Mucosa of gallbladder (tissue), 1 donor: ENCODE measurements at places on chromosomes 5 and 9.

- DNase-seq: no peak
Measured at GRCh38 chr9:121292051-121292450, 24.1 kb downstream of the GSN start.

DNA sequence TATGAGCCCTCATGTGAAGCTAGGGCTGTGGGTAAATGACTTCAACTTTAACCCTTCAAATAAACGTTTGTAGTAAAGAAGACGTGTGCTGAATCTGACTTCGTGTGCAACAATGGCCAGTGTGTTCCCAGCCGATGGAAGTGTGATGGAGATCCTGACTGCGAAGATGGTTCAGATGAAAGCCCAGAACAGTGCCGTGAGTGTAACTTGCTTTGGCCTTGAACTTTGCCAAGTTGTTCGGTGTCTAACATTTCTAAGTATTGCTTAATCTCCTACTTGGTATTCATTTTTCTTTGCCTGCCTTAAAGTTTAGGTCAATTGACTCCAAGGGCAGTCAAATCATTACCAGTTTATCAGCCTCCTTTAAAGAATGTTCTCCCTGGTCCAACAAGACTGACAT lies 18.2 kb downstream of the VLDLR start:
- DNase-seq: no peak

DNA sequence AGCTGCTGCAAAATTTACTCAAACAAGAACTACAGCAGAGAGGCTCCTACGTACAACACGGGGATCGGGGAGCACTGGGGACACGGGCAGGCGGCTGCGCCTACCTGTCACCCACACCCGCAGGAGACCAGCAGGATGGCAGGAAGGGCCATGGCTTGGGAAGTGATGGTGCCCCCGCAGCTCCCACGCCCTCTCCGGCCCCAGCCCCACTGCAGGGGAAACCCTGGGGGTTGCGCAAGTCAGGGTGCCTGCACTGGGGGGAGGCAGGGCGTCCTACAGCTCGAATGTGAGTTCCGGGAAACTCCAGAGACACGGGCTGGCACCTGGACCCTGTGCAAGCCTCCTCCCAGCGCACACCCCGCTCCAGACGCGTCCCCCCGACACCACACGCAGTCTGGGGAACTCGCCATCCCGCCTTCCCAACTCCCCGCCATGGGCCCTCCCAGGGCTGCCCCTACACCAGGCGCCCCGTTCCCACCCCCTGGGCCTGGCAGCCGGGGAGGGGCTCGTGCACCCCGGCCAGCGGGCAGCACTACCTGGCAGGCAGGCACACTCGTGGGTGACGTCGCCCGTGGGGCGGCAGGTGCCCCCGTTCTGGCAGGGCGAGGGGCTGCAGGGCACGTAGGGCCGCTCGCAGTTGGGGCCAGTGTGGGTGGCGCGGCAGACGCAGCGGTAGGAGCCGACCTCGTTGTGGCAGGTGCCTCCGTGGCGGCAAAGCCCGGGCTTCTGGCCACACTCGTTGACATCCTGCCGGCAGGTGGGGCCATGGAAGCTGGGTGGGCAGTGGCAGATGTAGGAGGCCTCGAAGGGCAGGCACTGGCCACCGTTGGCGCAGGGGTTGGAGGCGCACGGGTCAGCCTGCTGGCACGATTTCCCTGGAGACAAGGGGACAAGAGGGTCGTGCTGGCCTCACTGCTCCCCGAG lies 23.3 kb downstream of the NOTCH1 start:
- no peak for DNase-seq

- no peak for DNase-seq
Measured at GRCh38 chr5:9302218-9302617, 243.7 kb downstream of the SEMA5A start.

DNA sequence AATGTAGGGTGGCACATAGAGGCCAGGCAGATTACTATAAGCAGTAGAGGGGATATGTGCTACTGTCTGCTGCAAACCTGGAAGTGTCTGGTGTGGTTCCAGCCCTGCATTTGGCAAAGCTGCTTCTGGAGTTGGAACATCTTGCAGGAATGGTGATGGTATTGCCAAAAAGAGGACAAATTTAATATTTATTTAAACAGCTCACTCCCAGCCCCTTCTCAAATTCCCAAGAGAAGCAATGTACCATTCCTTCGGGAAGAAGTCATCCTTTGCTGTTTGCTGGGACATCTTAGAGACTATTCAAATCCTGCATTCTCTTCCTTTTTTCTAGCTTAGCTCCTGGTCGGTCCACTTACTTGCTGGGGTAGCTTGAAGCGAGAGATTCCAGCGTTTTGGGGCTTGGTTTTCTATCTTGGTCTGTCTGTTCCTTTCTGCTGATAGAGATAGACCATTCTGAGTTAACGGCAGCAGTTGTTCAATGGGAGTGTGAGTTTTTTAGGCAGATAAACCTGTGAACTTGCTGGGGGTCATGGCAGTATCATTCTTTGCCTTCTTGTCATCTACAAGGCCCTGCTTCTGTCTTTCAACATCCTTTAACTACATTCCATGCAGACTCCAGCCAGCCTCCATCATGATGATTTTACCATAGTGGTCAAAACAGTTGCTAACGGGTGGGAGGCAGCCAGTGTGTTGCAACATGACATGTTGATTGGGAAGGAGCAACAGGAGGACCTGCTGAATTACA lies 69.9 kb downstream of the RCL1 start:
- DNase-seq: no peak

DNA sequence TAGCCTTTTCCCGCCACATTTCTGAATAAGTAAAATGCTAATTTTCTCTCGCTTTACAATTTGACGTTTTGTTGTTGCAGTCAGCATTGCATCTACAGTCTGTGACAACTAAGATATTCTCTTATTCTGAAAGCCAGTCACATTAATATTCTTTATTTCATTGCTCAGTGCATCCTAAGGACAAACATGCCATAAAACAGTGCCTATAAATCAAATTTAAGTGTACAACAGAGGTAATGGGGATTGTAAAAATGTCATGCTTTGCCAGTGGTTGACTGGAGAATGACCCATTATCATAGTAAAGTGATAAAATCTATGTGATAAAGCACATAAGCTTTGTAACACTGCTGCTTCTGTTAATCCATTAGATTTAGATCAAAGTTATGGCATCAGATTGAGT lies 1850.0 kb upstream of the ACO1 start:
- DNase-seq: no peak

- no peak for DNase-seq
Measured at GRCh38 chr9:20788526-20789451, 104.7 kb downstream of the FOCAD start.

DNA sequence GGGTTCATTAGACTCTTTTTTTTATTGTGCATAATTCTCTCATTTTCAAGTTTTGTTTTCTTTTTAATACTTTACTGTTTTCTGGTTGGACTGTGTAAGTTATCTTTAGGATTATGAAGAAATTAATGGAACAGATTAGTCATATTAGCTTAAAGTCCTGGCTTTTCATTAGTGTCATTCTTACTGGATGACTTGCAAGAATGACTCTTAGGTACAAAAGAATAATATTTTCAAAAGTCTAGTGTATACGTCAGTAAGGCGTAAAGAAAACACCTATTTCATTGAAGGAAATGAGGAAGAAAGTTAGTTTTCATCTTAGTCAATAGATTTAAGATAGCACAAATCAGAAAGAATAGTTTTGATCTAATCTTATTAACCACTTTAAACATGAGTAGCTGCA lies 20.4 kb downstream of the UHRF2 start:
- DNase-seq: no peak

GRCh38 chr5:27472000-27472763 lies 433.8 kb upstream of the CDH9 start:
- DNase-seq: no peak

- no peak for DNase-seq
Measured at GRCh38 chr5:95262933-95263660, 21.8 kb downstream of the MCTP1 start.

DNA sequence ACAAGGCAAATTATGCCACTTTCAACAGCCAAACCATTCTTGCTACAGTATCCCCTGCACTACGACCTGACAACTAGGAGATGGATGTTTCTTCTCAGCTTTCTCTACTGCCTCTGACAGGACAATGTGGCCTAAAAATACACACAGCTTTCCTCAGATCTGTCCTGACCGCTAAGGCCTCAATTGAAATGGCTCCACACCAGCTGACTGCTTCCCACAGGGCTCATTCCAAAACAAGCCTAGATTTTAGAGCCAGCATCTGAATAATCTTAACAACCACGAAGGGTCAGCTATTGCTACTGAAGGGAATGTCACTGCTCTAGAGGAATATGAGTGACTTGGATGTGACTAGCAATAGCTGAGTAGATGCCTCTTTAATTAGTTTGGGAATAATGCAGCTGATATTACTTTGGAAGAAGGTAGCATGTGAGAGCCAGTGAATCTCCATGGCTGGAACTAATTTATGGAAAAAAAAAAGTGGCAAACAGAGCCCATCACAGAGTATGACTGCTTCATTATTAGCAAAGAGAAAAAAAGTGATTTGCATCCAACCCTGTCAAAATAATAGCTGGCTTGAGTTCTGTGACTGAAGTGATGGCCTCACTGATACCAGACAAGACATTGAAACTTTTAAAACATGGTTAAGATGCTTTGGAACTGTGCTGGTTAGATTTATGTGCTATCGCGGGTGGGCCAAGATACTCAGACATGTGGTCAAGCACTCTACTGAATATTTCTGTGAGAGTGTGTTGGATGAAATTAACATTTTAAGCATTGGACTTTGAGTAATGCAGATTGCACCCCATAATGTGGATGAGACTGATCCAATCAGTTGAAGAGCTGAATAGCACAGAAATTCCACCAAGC lies 450.2 kb downstream of the NR2F1-AS1 start:
- no peak for DNase-seq

DNA sequence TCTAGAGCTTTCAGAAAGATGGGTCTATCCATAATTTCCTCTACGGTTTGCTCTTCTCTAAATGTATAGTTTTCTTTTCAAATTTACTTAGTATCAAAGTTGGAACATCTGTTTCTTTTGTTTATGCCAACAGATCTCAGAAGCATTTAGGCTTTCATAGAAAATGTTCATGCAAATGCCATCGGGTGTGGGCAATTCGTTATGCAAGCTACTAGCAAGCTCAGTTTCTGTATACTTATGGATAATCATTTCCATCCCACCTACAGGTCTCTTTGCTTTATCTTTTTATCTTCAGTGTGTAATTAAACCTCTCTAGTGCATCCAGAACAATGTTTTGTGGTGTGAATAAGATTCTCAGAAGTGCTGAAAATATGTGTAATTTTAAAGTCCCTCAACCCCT lies 59.9 kb downstream of the NUDT12 start:
- no peak for DNase-seq

- DNase-seq: no peak
Measured at GRCh38 chr5:80266566-80266965, 10.7 kb upstream of the SERINC5 start.

GRCh38 chr5:67249590-67249895 lies 52.9 kb upstream of the CD180 start:
- DNase-seq: no peak

DNA sequence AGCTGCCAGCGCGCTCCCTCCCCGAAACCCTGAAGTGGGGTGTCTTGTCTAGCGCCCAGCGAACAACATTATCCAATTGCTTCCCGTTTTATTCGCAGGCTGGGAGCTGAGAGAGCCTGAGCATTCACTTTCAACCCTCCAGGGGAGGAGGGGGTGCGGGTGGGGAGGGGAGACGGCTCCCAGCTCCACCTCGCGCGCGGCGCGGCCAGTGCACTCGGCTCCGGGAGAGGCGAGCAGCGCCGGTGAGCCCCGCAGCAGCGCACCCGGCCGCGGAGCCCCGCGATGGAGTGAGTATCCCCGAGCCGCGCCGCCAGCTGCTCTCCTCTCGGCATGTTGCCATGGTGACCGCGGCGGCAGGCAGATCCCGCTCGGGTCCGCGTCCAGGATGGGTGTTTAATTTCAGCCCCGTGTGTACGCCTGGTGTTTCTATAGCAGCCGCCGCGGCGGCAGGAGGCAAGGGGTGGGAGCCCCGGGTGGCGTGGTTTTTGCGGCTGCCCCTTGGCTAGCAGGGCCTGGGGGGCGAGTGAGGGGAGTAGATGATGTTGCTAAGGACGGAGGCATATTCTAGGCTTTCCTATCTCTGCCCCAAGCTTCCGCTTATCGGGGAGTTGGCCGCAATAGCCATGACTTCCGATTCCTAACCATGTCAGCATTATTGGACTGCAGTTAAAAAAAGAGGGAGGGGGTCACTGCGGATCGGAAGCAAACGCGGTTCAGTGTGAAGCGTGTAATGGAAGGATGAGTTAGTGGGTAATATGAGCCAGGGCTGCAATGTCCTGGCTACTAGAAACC lies 139.2 kb upstream of the PALM2AKAP2 start:
- DNase-seq: no peak

GRCh38 chr5:171409164-171410136 lies 10.0 kb upstream of the FGF18 start:
- no peak for DNase-seq

DNA sequence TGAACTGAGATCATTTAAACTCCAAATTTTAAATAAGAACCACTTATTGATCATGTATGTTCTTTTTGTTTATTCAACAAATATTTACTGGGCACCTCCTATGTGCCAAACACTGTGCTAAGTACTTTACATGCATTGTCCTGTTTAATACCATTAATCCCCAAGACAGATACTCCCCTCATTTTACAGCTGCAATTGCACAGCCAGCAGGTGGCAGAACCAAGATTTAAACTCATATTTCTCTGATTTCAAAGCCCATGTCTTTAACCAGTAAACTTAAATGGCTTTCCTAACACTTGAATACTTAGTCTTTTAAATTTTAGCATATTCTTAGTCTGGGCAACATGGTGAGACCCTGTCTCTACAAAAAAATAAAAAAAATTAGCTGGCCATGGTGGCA lies 43.4 kb upstream of the KIAA1958 start:
- no peak for DNase-seq

GRCh38 chr5:67093279-67093678 lies 103.3 kb downstream of the CD180 start:
- no peak for DNase-seq

DNA sequence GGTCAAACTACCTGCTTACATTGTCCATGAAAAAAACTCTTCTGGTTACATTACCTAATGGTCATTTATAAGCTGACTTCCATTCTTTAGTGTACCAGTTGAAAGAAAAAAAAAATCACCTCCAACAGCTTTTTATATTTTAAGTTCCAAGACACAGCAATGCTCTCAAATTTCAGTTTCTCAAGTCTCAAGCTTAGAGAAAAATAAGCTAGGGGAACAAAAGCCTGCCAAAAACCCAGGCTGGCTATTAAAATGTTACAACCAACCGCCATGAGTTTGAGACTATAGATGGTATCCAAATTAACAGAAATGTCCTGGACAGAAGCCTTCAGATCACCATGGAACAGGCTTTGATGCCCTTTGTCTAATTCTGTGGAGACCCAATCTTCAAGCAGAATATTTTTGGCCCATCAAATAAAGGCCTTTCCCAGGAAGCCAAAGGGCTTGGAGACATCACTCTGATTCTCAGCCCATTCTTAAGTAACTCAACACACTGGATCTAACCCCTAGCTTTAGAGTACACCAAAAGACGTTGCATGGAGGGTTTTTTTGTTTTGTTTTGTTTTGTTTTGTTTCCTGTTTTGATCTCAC lies 343.7 kb downstream of the GLIS3 start:
- DNase-seq: no peak

GRCh38 chr5:52728224-52728623 lies 59.5 kb upstream of the ITGA1 start:
- no peak for DNase-seq
